ENCODE measurements at places on chromosomes 7 and 10.

- DNase-seq, result peak; percentile 62
Observed at GRCh38 chr10:62047228-62047892, 145.9 kb downstream of the ARID5B start.

DNA sequence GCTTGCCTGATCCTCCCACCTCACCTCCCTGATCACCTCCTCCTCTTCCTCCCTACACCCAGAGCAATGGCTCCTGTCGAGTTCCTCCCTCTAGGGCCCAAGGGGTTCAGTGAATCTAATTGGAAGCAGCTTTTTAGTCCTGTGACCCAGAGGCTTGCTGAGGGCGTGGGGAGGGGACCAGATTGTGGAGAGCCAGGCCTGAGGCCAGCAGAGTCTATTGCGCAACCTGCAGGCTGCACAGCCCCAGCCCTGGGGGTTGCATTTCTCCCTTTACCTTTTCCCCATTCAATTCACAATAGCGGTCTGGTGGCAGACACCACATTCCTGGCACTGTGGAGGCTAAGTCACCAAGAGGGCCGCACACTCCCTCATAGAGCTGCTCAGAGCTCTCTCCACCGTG is 32.5 kb downstream of the GHRHR start:
- no peak for DNase-seq

DNA sequence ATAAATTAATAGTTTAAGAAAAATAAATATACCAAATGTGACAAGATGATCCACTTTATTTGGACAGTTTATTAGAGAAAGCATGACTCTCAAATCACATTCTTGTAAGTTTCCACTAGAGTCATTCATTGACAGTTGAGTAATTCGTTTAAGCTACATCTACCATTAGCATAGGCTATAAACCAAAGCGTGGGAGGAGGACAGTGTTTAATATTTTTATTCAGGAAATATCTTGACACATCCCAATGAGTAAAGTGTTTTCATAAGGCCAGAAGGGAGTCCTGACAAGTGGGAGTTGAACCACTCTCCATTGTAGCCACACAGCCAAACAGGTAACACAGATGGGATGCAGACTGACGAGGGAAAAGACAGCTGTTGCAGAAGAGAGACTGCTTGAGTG is 386.5 kb upstream of the SEMA3D start:
- no peak for DNase-seq

- peak; percentile 37 for DNase-seq
Observed at GRCh38 chr7:117776224-117776623, 97.0 kb downstream of the CTTNBP2 start.

GRCh38 chr7:4172883-4173282 is 509.2 kb upstream of the FOXK1 start:
- DNase-seq, result no peak

DNA sequence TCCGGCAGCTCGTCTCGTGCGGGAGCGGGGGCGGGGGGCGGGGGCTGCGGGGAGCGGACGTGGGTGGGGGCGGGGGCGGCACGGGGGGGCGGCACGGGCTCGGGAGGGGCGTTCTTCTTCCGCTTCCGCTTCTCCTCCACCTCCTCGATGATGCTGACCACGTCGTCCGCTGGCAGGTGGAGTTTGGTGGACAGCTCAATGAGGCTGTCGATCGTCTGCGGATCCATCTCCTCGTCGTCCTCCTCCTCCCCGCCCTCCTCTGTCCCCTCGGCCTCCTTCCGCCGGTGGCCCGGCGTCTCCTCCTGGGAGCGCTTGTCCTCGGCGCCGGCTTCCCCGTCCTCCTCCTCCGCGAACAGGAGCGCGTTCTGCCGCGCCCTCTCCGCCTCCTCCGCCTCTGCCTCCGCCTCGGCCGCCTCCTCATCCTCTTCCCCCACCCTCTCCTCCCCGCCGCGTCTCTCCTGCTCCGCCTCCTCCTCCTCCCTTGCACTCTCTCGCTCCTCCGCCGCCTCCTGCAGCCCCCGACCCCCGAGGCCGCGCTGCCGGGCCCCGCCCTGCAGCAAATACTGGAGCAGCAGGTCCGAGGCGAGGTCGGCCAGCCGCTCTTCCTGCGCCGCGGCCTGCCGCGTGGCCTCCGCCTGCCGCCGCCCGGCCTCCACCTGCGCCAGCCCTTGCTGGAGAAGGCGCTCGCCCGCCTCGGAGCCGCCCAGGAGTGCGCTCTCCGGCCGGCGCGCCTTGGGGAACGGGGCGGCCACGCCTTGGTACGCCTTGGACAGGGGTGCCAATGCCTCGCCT is 1.9 kb downstream of the VGF start:
- DNase-seq, result peak; percentile 68

GRCh38 chr7:102272075-102272916 is 14.4 kb upstream of the SH2B2 start:
- DNase-seq, result peak; percentile 79

- DNase-seq, result no peak
Observed at GRCh38 chr7:36986511-36986933, 262.2 kb upstream of the AOAH start.

- no peak for DNase-seq
Observed at GRCh38 chr7:43105521-43106120, 6.8 kb upstream of the HECW1 start.

GRCh38 chr10:112189465-112189864 is 5.9 kb upstream of the GPAM start:
- DNase-seq, result no peak

- DNase-seq, result no peak
Observed at GRCh38 chr10:102850025-102850518, 4.0 kb upstream of the BORCS7 start.

- DNase-seq, result no peak
Observed at GRCh38 chr7:151239837-151240459, 7.7 kb downstream of the CHPF2 start.

DNA sequence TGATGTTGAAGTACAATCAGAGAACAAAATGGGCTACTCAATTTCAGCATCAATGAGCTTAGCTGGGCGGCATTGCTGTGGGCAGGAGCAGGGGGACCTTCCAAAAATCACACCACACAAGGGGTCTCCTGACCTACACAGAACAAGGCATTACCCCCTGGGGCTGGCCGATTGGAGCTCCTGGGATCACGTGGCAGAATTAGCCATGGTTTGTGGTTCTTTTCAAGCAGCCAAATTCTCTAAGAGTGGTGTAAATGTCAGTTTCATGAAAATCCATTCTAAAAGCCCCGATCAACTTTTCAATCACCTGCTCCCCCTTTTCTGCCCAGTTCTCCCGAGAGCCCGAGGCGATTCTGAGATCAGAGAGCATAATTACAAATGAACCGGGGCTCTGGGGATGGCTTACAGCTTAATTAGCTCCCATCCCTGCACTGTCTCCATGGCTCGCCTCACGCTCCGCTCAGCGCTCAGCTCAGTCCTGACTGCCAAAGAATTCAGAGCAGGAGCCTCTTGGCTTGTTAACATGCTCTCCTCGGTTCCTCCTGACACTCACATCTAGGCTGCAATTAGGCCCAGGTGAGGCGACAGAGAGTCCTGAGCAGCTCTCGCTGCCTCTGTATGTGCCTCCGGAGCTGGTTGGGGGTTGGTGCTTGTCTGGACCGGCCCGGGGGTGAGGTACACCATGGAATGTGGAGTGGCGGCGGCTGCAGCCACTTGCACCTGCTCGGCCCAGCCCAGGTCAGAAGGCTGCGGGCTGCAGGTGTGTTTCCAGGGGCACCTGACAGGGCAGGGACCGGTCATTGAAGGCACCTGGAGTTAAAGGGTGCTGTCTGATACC is 111.8 kb downstream of the WDR11 start:
- DNase-seq, result no peak

DNA sequence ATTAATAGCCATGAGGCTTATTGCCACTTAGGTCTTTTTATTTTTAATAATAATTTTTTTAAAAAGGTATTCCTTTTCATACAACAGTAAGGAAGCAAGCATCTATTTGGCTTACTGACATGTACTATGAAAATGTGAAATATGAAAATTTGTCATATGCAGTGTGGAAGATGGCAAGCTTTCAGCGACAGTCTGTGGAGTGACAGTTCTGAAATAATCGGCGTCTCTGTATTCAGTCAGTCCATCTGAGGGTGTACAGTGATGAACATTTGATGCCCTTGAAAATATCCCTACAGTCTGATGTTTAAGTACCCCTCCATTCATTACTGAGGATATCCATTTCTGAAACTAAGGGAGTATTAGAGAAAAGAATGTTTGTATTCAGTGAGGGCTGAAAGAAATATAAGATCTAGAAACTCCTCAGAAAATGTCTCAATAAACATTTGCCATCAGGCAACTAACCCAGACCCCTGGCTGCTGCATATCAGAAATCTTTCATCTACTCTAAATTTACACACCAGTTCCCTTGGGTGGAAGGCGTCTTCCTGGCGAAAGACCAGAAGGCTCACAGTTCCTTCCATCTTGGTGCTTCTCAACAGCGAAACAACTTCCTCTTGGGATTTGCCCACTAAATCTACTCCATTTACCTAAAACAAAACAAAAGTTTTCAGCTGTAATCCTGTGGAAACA is 440.6 kb downstream of the PARD3 start:
- no peak for DNase-seq

DNA sequence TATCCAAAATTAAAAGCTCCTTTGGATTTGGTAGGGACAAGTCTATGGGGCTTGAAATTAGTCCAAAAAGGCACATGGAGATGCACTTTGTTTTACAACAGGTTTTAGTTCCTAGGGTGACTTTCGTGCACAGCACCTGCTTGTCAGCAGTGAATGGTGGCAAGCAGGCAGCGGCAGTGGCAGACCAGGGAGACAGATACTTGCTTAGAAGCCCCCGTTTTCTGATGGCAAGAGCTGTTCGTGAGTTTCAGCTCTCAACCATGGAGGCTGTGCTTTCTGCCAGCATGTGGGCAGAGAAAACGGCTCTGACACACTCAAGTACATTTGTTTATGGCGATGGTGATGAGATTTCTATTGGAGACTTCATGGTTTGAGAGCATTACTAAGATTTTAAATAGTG is 61.7 kb upstream of the SHH start:
- DNase-seq, result no peak

DNA sequence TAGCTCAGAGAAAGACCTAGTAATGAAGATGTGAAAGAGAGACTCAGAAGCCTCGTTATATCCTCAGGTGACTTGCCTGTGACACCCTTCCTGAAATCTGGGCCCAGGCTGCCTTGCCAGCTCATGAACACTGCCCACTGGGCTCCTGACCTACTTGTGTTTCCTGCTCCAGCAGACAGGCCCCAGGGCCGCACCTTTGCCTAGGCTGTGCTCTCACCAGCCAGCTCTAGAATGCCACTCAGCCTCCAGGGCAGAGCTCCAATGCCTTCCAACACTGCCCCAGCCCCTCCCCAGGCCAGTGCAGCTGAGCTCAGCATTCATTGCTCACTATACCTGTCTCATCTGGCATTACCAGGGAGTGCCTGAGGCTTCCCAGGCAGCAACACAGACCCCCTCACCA is 94.3 kb downstream of the DLG5 start:
- no peak for DNase-seq

GRCh38 chr10:7666253-7667023 is at the start of gene ITIH5:
ITIH5 (minus strand) TSS chr10:7666966; CDS start chr10:7666892, 74 bp downstream.
- DNase-seq, result no peak

- DNase-seq, result no peak
Observed at GRCh38 chr7:114985116-114985715, 63.3 kb downstream of the MDFIC start.

GRCh38 chr7:100247152-100247757 is 27.5 kb downstream of the PVRIG start:
- no peak for DNase-seq

GRCh38 chr10:66258693-66259092 is 667.1 kb upstream of the LRRTM3 start:
- DNase-seq, result no peak

DNA sequence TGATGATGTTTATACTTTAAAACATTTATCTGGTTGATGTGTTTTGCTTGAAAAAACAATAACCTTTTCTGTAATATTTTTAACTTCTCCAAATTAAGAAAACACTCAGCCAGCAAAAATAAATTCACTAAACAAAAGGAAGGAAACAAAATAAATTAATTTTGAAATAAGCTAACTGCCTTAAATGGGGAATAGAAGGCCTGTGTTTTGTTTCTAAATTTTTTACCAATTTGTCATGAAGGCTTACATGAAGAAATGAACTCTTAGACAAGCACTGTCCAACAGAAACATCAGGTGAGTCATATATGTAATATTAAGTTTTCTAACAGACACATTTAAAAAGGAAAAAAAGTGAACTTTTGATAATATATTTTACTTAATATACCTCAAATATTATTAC is 68.5 kb downstream of the LRRN3 start:
- DNase-seq, result no peak

DNA sequence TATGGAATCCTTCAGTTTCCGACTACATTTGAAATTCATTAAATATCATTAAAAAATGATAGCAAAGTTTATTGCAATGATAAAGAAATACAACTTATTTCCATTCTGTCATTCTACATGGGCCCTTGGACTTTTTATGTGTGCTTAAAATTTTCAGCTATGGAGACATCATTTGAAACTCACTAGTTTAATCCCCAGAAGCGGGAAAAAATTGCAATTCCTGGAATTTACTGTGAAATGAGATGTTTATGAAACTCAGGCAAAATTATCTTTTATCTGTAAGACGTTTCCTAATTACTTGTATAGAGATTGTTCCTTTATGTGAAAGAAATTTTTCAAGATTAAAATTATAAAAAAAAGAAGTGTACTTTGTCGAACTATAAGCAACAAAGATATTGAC is 213.4 kb downstream of the PARD3 start:
- no peak for DNase-seq

DNA sequence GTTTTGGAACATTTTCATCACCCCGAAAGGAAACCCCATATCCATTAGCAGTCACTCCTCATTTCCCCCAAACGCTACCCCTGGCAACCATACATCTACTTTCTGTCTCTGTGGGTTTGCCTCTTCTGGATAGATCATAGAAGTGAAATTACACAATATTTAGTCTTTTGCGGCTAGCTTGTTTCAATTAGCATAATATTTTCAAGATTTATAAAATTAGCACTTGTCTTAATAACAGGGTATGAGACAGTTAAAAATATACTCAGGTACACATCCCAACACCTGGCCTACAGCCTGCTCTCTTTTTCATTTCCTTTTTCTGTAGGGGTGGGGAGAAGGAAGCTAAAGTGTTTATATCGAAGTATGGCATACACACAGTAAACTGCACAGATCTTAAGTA is 81.4 kb upstream of the LRGUK start:
- DNase-seq, result no peak

DNA sequence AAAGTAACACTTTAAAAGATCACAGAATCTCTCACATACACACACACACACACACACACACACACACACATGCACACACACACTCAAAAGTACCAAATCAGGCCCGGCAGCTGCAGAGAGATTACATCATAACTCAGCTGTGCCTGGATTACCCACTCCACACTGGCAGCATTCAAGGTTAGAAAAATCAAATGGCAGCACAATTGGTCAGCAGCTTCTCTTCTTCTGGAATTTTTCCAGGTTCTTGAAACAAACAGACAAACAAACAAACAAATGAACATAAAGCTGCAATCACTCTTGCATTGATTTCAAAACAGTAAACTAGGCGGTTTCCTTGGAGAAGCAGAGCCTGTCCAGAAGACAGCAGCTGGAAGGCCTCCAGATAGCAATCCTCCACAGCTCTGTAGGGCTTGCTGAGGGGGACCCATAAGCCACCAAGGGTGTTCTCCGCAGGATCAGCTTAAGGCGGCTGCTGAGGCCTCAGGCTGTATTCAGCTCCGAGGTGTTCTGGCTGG is 24.5 kb upstream of the FAM133B start:
- no peak for DNase-seq

Measured in GM12865 (cell line).